ENCODE measurements at places on chromosomes 4 and X.

DNA sequence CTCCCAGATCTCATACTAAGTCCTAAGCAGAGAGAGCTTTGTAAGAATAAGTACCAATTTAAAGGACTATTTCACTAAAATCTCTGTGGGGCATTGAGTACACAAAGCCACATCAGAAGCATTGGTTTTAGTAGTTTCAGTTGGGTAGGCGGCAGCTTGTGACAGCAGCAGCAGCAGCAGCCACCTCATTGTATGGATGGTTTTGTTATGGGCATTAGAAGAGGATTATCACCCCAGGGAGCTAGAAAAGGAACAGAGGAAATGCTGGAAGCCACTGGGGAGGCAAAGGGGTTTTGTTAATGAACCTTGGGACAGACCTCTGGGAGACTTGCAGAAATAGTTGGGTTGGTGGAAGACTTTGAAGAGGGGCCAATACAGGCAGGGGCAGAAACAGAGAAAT lies 93.9 kb upstream of the FRMPD3 start:
- no peak for DNase-seq

GRCh38 chrX:68675571-68675970 lies 28.1 kb downstream of the STARD8 start:
- no peak for DNase-seq

DNA sequence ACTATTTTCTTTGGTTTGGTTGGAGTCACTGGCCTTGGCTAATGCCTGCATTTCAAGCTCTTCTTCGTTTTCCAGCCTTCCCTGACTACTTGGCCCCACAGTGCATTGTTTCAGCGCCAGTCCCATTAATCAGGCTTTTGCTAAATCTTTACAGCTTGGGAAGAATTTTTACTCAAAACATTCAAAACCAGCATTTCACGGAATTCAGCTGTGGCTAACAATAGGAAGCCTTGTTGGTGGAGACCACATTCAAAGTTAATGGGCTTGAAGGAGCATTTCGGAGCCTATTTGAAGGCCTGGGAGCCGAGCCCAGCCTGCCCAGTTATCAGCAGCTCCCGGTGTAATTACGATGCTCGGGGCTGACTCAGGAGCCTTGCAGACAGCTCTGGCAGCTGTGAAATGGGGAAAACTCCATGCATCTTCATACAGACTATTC lies 30.8 kb upstream of the VCX2 start:
- no peak for DNase-seq

DNA sequence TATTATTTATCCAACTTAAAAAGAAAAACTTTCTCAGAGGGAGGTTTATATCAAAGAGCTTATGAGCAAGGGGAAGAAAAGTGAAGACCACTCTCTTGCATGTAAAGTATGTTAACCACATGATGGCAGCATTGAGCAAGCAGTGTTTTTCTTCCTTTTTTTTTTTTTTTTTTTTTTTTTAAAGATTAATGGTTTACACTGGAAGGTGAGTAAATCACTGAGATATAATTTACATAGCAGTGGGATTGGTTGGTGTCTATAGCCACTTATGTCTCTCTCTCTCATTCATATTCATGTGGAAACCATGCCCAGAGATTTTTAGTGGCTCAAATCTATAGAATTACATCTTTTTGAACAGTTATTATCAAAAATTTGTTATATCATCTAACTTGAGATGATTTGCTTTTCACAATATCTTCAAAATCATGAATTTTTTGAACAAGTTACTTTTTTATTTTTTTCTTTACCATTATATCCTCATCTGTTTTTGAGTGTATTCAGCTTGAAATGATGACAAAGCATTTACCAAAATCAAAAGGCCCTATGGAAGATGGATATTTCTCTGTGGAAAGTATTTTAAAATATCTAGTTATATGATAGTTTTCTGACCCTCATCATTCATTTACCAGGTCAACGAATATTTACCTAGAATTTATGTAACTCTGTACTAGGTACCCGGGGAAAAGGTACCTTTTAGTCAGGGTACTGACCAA lies 31.6 kb downstream of the MTHFD2L start:
- no peak for DNase-seq

GRCh38 chrX:6383917-6384316 lies 151.0 kb downstream of the VCX3A start:
- no peak for DNase-seq

- no peak for DNase-seq
These were observed 410.4 kb downstream of the INPP4B start for GRCh38 chr4:142435599-142436235.

GRCh38 chr4:152430507-152430906 lies 105.4 kb downstream of the FBXW7 start:
- DNase-seq: no peak

DNA sequence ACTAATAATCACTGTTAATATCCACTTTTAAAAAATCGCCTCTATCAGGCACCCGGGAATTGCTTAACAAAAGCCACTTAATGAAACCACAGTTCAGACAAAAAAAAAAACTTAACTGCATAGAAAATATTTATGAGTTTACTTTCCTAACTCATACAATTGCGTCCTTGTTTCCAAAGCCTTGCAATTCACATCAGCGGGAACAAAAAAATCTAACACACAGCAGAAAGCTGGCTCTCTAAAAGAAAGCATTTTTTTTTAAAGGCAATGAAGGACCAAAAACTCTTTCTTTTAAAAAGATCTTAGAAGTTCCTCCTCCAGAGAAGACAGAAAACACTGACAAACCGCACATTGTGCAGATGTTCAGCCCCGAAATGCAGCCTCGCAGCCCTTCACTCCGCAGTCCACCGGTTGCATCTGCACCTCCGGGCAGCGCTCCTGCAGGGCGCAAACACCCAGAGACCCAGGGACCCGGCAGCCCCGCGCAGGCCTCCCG lies 812 bp downstream of the FAT1 start:
- DNase-seq: no peak

DNA sequence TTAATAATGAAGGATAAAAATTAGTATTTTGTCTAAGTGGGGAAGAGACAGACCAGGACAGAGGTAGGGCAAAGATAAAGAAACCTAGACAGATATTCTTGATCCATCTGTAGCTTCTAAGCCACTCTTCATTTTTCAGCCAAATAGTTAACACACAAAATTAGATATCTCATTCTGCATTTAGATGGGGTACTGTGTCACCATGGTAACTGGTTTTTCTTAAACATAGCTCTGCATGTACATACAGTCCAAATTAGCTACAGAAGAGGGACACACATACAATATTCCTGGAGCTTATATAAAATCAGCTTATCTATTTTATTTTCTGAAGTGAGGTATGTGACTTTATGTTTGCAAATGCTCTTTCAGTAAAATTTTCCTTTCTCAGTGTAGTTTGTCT lies 393.7 kb downstream of the PPP3CA start:
- DNase-seq: no peak

GRCh38 chr4:183366206-183366835 lies 44.1 kb upstream of the CLDN24 start:
- no peak for DNase-seq

- DNase-seq: no peak
These were observed 47.9 kb upstream of the BLTP1 start for GRCh38 chr4:122104184-122104583.

DNA sequence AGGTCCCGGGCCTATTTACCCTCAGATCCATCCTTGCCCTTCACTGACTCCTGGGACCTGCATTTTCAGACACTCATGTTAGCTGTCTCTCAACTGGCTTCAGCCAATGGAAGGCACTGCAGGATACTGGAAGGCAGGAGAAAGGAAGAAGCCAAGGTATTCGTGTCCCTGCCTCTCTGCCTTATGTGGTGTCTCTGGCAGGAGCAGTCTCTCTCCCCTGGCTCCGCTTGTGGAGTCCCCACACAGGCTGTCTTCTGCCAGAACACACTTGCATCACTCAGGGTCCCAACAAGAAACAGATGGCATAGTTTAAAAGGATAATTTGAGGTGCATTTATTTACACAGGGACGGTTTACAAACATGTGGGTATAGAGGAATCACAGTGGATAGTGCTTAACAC lies 21.6 kb upstream of the MAPK10 start:
- DNase-seq: no peak

DNA sequence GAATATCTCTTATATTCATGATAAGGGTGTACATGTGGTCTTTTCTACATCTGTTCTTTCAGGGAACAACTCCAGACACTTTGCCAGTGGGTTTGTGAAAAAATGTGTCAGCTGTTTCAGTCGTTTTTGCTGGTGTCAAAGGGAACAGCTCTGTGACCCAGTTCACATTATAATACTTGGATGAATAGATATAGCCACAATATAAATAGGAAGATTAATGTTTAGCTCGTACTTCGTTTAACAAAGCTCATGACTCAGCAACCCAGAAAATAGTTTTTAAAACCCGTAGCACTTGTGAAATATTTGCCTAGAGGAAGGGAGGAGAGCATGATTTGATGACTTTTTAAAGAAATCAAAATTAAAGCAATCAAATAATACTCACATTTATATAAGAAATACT lies 7.9 kb downstream of the LIAS start:
- no peak for DNase-seq

GRCh38 chr4:177125656-177126055 lies 184.0 kb upstream of the NEIL3 start:
- no peak for DNase-seq

GRCh38 chr4:8274765-8275547 lies 5.4 kb downstream of the HTRA3 start:
- DNase-seq: no peak

GRCh38 chr4:53986062-53986461 lies 78.3 kb downstream of the CHIC2 start:
- no peak for DNase-seq
